M059J (cell line): ENCODE measurements at places on chromosomes 6 and 20.

DNA sequence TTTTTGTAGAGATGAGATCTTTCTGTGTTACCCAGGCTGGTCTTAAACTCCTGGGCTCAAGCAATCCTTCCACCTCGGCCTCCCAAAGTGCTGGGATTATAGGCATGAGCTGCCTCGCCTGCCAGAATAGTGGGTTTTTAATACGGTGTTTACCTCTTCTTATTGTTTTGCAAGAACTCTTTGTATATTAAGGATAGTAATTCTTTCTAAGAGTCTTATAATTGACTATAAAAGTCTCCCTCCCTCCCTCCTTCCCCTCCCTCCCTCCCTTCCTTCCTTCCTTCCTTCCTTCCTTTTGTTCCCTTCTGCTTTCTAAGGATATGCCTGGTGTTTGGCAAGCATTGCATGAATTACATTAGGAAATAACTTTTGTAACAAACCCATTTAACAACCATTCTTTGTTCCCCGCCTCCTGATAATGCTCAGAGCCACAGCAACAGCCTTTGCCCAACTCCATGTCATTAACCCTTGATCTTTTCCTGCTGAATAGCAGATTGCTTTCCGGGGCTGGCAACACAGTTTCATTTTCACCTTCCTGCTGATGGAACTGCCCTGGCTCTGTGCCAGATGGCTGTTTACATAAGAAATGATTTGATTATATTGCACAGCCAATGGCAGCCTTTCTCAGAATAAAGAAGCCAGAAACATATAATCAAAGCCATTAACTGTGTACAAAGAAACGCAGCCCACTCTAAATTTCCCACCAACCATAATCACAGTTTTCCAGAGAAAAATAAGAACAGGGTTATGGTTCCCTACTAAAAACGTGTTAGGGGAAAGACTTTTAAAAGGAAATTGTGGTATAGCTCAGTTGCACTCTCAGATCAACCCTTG is 143.7 kb upstream of the PTPN1 start:
- DNase-seq = peak; percentile 82

DNA sequence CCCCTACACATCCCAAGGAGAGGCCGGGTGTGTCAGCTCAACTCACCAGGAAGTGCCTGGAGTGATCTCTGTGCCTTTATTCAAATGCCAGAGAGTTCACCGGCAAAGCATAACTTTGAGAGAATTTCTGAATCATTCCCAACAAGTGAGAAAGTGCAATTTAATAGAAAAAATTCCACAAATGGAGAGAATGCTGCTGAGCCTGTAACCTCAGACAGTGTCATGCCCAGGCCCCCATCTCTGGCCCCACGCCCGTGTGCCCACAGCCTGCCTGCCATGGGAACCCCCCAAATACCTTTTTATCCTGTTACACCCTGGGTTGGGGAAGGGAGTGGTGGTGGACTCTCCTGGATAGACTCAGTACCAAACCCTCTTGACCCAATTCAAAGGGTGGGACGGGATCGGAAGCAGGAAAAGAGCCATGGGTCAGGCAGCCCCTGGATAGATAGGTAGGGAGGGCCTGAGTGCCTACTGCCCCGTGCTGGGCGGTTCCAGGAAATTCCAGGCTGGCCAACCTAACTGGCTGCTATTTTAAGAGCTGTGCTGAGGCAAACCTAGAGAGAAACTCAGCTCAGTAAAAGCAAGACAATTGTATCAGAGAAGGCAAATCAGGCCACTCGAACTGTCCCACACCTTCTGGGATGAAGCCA is 179.0 kb upstream of the FOXA2 start:
- DNase-seq = peak; percentile 91

DNA sequence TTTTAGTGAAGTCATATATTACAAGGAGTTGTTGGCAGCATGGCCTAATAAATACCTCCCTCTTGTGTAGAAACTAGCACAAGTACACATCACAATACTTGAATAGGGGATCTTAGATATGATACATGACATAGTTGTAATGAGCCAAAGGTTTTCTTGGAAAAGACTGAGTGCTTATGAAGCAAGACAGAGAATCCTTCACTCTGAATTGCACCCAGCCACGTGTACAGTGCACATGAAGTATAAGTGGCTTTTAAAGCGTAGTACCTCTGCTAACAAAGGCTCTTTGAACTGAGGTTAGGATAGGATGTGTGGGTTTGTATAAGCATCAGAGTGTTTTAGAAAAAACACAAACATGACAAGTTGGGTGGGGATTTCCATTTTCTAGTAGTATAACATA is 145.5 kb upstream of the STMND1 start:
- peak; percentile 34 for DNase-seq

DNA sequence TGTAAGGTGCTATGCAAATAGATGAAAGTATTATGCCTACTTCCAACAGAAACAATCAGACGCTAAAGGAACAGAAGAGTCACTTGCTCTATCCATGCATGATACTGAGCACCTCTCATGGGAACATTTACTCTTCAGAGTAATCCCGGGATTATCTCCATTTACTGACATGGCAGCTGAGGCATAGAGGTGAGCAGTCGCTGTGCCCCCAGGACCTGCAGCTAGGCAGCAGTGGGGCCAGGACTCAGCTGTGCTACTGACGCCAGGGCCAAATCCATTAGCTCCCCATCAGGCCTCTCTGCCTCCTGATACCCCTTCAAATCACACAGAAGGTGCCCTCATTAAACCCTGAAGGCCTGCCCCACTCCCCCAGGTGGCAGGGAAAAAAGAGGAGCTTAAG is 51.9 kb downstream of the TRAM2 start:
- DNase-seq = no peak

- DNase-seq = no peak
These were observed 265.2 kb downstream of the TAF4 start for GRCh38 chr20:61800359-61801064.

- no peak for DNase-seq
These were observed 343.0 kb upstream of the ZFP64 start for GRCh38 chr20:52534616-52535015.

GRCh38 chr20:37526839-37527637 is 638 bp downstream of the BLCAP start:
- DNase-seq = peak; percentile 53

GRCh38 chr20:53174454-53174853 is 202.3 kb downstream of the TSHZ2 start:
- DNase-seq = no peak

- no peak for DNase-seq
These were observed 230.7 kb upstream of the MARCKS start for GRCh38 chr6:113626475-113626874.

DNA sequence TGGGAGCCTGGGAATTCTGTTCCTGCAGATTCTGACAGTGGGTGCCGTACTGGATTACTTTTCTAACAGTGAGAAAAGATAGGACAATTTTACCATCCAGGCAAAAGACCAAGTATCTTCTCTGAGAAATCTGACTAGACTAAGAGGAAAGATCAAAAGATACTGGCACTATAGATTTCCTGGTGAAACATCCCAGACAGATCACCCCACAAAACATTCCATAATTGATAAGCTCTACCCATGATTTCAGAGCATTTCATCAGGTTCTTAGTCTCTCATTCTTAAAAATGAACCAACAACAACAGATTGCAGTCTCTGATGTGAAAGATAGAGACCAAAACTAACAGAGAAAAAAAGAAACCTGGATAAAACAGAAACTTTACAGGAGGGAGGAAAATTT is 13.6 kb upstream of the UBR2 start:
- DNase-seq = no peak

- no peak for DNase-seq
These were observed 59.8 kb upstream of the SIRPA start for GRCh38 chr20:1835186-1836035.

DNA sequence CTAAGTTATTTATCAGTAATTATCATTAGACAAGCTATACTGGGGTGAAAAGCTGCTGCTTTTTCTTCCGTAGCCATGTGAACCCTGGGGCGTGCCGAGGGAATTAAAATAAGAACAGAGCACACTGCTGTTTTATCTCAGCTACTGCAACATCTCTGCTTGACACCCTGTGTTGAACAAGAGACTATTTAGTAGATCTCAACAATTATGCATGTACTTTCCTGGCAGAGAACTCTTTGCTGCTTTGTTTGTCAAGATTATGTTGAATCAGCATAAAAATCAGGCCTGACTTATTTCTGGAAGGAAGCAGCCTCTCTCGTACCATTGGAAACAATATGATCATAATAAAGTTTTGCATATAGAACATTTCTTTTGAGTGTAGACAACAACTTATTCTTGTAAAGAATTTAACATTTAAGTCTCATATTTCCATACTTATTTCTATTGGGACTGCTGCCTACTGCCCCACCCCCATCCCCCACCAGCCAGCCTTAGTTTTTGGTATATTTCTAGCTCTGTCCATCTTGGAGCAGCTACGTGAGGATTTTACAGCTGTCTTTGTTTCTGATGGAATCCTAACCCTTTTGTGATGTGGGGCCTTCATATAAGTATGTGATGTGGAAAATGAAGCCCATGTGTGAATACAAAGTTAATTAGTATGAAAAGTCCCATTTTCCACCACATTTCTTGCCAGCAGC is 1011.4 kb downstream of the KIF16B start:
- DNase-seq = no peak

GRCh38 chr6:71486461-71486860 is 197.8 kb downstream of the OGFRL1 start:
- peak; percentile 72 for DNase-seq

- no peak for DNase-seq
These were observed 18.0 kb upstream of the BRPF3 start for GRCh38 chr6:36178544-36178943.

DNA sequence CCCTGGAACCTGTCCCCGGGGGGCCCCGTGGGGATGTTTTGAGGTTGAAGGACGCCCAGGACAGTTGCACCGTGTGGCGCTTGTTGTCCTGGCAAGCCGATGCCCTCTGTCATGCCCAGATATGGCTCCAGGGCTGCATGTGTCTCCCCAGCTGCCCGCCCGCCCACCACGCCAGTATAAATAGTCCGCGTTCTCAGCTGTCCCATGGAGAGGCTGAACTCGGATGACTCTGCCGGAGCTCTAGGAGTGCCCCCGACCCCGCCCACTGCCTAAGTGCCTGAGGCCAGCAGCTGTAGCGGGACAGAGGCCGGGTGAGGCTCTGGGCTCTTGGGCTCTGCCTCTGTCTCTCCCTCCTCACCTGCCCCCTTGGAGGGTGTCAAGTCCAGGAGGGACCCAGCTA is 83.0 kb upstream of the GATA5 start:
- peak; percentile 58 for DNase-seq

- DNase-seq = peak; percentile 59
These were observed 43.8 kb downstream of the POPDC3 start for GRCh38 chr6:105135907-105136430.

DNA sequence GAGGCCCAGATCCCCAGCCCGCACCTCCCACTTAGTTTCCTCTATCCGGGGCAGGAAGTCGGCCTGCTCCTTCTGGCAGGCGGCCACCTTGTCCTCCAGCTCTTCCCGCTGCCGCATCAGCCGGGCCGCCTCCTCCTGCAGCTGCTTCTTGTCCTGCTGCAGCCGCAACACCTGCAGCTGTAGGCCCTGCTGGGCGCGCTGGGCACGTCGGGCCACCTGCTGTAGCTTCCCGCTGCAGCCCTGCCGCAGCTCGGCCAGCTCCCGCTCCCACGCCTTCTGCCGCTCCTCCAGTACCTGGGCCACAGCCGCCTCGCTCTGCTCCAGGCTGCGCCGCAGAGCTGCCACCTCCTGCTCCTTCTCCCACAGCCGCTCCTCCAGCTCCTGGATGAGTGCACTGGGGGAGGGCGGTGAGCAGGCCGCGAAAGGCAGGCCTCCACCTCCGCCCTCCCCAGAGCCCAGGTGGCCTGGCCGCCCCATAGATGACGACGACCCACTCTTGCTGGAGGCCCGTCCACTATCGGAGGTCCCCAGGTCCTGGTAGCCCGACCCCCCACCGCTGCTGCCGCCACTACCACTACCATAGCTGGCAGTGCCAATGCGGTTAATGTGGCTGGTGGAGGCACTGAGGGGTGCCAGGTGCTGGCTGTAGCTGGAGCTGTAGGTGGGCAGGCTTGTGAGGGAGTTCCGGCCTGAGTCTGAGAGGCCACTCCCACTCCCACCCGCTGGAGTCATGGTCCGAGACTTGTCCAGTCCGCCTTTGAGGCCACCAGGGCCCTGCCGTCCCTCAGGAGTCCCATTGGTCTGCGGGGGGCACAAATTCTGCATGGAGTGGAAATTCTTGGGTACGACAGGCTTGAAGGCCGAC is 6.0 kb upstream of the FASTKD5 start:
- no peak for DNase-seq

DNA sequence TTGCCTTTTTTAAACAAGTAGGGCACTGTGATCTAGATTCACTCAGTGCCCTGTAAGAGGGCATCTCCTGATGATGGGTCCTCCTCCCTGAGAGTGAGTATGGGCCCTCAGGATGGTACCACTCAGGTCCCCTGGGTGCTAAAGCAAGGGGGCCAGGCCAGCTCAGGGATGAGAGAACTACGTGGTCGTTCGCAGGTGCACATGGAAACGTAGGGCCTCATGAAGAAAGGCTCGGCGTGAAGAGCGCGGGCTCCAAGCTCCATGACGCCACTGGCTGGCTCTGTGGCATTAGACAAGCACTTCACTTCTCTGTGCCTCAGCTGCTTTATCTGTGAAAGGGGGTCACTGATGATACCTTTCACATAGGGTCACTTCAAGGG is 50.7 kb downstream of the SYNJ2 start:
- no peak for DNase-seq

DNA sequence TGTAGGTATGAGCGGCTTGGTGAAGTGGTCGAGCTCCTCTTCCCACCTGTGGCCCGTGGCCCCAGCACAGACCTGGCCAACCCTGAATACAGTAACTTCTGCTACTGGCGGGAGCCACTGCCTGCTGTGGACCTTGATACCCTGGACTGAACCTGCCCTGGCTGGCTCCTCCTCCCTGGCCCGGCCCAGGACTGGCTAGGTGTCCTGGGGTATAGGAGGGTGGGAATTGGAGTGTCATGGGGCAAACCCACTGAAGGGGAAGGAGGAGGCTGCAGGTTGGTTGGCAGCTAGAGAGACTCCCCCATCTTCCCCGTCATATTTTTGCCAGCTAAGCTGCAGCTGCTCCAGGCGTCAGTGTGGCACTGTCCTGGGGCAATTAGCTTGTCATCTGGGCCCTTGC is 7.9 kb downstream of the EMILIN3 start:
- no peak for DNase-seq

DNA sequence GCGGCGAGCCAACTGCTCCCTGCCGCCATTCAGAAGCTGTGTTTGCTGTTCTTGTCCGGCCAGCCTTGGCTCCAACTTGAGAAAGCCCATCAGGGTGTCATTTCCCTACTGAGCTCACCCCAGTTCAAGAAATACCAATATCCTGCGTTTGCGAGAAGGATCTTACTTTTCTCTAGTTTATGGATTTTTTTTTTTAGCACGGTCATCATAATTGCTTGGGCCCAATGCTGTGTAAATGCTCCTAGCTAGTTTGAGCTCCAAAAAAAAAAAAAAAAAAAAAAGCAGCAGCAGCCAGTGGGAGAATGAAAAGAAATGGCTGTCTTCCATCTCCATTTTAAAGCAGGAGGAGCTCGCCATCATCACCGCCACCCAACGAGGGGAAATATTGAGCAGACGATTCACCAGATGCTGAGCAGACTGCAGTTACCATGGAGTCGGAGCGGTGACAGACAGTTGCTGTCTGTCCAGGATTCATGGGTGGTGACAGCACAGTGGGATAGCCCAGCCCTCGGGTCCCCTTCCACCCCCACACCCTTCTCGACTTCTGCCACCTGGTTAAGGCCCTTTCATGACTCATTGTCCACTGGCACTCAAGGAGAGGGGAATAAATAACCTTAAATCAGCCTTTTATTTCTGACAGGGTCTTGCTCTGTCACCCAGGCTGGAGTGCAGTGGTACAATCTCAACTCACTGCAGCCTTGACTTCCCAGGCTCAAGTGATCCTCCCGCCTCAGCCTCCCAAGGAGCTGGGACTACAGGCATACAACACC is 132.4 kb upstream of the SNX9 start:
- DNase-seq = no peak

GRCh38 chr20:61520893-61521460 is 268.9 kb downstream of the CDH4 start:
- DNase-seq = peak; percentile 73
